ENCODE measurements at places on chromosomes 7 and 10. TPM values are rescaled to one million over a fixed set of nuclear protein-coding genes. Genes with fewer than 3 reads are reported as not detected.

ETV1 gene
- 0.31 TPM for total RNA-seq

NSUN5 gene
- total RNA-seq, result 12.9 TPM

CNTNAP2 gene
- 1.0 TPM for total RNA-seq

MET gene
- 3.9 TPM for total RNA-seq

CASTOR2 gene
- 4.5 TPM for total RNA-seq

MIOS gene
- total RNA-seq, result 78.3 TPM

IFT22 gene
- 1.5 TPM for total RNA-seq

KIF11 gene
- total RNA-seq, result 0.84 TPM

OR2A7 gene
- 3.6 TPM for total RNA-seq

FAM25A gene
- not detected for total RNA-seq

PRPS1L1 gene
- total RNA-seq, result 0.31 TPM

FGFBP3 gene
- total RNA-seq, result 0.84 TPM

AVPI1 gene
- 7.8 TPM for total RNA-seq

HABP2 gene
- not detected for total RNA-seq

SFTPA1 gene
- not detected for total RNA-seq

WNT16 gene
- total RNA-seq, result 0.21 TPM

ADGRA1 gene
- not detected for total RNA-seq

FKBP6 gene
- not detected for total RNA-seq

WNT2 gene
- total RNA-seq, result under 0.01 TPM

XRCC2 gene
- total RNA-seq, result 0.42 TPM

MRC1 gene
- total RNA-seq, result 0.21 TPM

NAMPT gene
- total RNA-seq, result 1,699 TPM

BCCIP gene
- total RNA-seq, result 30.6 TPM

GHRHR gene
- total RNA-seq, result not detected

HOXA2 gene
- total RNA-seq, result 0.10 TPM

TMEM270 gene
- not detected for total RNA-seq

AKR1C8 gene
- 0.42 TPM for total RNA-seq

CYTH3 gene
- 8.3 TPM for total RNA-seq

C10orf105 gene
- total RNA-seq, result 0.31 TPM

SPDYE16 gene
- 0.10 TPM for total RNA-seq

ANXA8L1 gene
- total RNA-seq, result 0.21 TPM

MCMBP gene
- total RNA-seq, result 29.6 TPM

NME8 gene
- total RNA-seq, result 1.7 TPM

PPP1R3C gene
- 0.21 TPM for total RNA-seq

EBLN1 gene
- total RNA-seq, result not detected
